ENCODE measurements at places on chromosomes 7 and 10.
A peak's percentile ranks its signal among the peaks of the same experiment; 100 is the strongest.

DNA sequence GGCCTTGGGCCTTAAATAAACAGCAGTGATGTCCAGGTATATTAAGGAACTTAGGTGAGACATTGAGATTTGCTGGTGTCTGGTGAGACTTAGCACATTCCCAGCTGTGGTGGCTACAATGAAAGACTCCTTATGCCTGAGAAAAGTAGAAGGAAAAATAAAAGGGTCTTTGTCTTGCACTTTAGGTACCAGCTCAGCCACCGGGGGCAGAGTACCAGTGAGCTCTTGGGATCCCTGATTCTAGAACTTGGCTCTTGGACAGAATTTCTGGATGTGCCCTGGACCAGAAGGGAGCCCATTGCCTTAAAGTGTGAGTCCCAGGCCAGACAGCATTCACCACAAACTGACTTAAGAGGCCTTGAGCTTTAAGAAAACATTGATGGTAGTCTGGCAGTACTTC lies 1038.7 kb downstream of the SORCS3 start:
- DNase-seq = no peak

DNA sequence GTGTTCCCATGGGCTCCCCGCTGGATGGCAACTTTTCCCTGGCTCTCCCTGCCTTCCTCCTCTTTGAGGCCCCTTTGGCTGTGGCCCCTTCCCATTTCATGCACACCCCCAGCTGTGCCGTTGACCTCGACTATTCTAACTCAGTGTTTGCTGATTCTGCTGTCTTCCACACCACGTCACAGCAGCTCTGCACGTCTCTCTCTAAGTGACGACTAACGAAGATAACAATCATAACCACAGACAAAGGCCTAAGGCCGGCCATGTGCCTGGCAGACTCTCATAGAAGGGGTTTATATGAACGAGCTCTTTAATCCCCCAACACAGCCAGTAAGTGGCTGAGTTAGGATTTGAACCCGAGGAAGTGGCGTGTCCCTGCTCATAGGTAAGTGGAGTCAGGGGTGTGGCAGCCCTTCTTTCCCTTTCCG lies 151.5 kb upstream of the SHH start:
- DNase-seq = no peak

GRCh38 chr7:95026421-95027072 lies 119.2 kb downstream of the PPP1R9A start:
- DNase-seq = no peak

- no peak for DNase-seq
Measured at GRCh38 chr10:97331153-97331703, 3.3 kb downstream of the FRAT2 start.

GRCh38 chr10:79150444-79150754 lies 81.6 kb downstream of the ZMIZ1 start:
- no peak for DNase-seq

- DNase-seq = no peak
Measured at GRCh38 chr10:27482984-27483956, 20.8 kb upstream of the RAB18 start.

GRCh38 chr10:1094112-1095057 lies 38.2 kb downstream of the WDR37 start:
- no peak for DNase-seq

DNA sequence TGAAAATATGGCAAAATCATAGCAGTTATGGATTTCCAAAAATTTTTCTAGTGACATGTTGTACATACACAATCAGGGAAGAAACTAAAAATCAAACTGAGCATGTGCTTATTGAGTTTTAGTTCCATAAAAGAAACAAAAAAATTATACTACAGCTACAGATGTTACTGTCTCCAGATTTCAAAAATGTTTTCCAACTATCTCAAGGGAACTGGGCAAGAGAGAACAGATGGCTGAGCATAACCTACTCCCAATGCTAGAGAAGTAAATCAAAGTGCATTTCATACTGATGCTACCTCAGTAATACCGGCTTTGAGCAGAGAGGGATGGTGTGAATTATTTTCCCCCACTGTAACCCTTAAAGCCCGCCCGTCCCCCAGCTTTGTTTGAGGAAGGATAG lies 40.7 kb upstream of the KMT2C start:
- no peak for DNase-seq

DNA sequence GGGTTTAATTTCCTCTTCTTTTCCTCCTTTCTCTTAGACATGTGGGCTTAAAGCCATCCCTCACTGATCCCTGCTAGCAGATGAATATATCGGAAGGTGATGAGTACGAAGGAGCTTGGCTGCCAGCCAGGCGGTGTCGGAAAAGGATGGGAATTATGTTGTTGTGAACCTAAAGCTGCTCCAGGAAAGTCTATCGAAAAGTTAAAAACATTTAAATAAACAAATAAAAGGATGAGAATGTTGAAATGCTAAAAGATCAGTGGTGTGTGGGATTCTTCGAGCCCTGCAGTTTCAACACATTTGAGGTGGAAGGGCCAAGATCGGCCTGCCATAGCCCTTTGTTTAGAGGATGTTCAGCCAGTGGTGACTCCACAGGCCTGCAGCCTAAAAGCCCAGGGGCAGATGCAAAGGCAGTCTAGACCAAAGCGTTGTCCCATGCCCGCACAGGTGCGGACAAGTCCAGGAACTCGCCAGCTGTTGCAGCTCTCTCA lies 107.9 kb downstream of the JCAD start:
- no peak for DNase-seq

GRCh38 chr7:67765481-67766175 lies 769.0 kb downstream of the TYW1 start:
- no peak for DNase-seq

DNA sequence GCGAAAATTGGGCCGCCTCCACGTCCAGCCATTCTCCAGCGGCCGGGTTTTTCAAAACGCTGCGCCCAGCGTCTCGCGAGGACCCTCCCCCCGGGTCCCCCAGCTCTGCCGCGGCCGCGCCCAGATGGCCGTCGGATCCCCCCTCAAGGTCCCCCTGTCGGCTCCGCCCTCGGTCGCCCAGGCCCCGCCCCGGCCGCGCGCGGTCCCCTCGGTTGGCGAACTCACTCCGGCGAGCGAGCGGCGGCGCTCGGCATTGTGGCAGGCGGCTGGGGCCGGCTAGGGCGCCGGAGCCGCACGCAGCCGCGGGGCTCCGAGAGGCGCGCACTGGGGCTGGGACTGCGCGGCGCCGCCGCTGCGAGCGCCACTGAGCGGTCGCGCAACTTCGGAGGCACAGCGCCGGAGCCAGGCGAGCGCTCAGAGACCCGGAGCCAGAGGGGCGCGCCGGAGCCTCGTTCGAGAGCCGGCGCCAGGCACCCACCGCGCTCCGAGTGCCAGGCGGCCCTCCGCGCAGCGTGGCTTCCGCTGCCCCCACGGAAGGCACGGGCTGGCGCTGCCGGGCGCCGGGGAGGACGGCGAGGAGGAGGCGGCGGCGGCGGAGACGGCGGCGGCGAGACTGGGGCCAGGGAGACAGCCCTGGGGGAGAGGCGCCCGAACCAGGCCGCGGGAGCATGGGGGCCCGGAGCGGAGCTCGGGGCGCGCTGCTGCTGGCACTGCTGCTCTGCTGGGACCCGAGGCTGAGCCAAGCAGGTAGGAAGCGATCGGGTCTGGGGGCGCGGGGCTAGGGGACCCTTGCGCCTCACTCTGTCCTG lies at the start of gene UNC5B:
TSS of gene UNC5B (plus strand) at position 253 of the 809 bp plus-strand sequence. CDS start at position 669, 416 bp downstream.
- peak; percentile 11 for DNase-seq

DNA sequence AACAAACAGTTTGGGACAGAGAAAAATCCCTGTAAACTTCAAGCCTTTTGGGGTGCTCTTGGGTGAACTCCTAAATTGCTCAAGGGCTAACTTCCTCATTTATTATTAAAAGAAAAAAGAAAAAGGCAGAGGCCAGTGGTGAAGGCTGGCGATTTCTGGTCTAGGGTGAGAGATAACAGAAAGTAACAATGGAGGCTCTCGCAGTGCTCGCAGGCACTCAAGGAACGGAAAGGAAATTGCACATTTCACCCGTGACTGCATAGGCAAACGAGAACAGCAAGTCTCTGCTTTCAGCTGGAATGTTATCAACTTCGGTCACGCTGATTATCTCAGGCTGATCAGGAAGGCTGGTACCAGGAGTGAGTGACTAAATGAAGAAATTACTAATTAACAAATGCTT lies 70.7 kb downstream of the PRKAG2 start:
- no peak for DNase-seq

DNA sequence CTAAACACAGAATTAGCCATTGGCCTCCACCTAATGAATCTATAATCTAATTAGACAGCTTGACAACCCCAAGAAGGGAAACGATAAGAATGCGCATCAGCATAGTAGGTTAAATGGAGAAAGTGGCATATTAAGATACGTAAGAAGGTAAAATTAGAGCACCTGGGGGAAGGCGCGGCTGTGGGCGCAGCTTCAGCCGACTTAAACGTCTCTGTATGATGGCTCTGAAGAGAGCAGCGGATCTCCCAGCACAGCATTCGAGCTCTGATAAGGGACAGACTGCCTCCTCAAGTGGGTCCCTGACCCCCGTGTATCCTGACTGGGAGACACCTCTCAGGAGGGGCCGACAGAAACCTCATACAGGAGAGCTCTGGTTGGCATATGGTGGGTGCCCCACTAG lies 518.8 kb downstream of the PHTF2 start:
- no peak for DNase-seq

GRCh38 chr7:80145780-80146422 lies 11.3 kb downstream of the GNAI1 start:
- DNase-seq = no peak

GRCh38 chr7:84524714-84525694 lies 330.4 kb upstream of the SEMA3A start:
- DNase-seq = no peak

DNA sequence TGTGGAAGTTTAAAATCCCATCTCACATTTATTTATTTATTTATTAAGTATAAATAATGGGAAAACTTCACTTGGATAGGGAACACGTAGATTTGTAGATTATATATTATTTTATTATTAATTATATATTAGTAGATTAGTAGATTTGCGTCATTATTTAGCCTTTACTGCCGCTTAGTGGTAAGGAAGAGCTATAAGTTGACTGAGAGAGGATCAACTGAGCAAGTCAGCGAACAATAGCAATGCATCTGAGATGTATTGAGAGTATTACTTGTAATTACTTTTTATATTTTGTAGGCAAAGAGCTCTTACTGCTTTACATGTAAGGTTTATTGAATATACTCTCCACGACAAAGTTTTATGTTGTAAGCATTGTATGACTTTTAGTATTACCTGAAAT lies 244.5 kb upstream of the ANKRD30A start:
- DNase-seq = no peak

DNA sequence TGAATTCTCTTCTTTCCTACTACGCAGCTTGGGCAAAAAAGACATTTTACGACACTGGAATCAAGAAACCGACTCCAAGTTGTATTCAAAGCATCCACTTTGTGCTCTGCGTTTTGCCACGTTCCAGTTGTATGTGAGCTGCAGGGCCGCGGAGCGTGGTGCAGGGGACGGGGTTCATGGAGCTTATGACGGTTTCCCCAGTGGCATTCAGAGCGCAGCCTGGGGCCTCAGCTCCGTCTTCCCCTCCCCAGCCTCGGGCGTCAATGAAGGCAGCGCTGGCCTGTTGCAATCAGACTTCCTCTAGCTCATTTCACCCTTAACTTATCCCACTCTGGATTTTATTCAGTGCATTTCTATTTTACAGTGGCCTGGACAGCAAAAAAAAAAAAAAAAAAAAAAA lies 403.4 kb upstream of the KLF6 start:
- DNase-seq = no peak

GRCh38 chr10:16716051-16716450 lies 101.2 kb downstream of the RSU1 start:
- DNase-seq = no peak

DNA sequence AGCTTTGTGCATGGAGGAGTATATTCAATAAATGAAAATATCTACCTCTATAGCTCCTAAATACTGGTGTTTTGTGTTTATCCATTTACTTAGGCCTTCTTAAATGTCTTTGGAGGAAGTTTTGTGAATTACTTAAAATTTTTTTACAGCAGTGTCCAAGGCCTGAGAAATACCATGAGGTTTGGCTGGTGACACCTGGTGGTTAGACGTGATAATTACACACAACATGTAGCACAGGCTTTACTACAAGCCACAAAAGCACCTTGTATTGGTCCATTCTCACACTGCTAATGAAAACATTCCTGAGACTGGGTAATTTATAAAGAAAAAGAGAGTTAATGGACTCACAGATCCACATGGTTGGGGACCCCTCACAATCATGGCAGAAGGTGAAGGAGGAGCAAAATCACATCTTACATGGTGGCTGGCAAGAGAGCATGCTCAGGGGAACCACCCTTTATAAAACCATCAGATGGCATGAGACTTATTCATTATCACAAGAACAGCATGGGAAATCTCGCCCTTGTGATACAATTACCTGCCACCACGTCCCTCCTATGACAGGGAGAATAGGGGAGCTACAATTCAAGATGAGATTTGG lies 20.6 kb downstream of the HYAL4 start:
- no peak for DNase-seq

DNA sequence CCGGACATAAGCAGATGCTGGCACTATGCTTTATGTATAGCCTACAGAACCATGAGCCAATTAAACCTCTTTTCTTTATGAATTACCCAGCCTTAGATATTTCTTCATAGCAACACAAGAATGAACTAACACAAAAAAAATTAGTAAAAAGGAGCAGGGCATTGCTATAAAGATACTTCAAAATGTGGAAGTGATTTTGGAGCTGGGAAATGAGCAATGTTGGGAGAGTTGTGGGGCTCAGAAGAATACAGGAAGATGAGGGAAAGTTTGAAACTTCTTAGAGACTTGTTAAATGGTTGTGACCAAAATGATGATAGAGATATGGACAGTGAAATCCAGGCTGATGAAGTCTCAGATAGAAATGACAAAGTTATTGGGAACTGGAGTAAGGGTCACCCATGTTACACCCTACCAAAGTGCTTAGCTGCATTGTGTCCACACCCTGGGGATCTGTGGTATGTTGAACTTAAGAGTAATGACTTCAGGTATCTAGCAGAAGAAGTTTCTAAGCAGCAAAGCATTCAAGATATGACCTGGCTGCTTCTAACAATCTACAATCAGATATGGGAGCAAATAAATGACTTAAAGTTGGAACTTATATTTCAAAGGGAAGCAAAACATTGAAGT lies 24.2 kb downstream of the PNLIPRP3 start:
- DNase-seq = no peak

DNA sequence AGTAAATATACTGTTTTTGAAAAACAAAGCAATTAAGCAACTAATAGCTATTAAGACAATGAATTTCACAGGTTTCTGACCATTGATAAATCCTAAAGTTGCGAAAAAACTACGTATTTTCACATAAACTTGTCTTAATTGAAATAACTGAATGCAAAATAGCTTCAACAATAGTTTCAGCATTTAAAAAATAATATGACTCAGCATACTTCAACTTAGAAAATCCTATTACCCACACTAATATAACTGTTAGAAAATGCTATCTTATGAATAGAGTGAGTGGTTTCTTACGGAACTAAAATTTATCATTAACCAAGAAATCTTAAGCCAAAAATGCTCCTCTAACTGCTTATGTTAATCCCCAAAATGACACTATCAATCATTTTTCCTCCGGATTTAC lies 183.9 kb downstream of the AVL9 start:
- no peak for DNase-seq

DNA sequence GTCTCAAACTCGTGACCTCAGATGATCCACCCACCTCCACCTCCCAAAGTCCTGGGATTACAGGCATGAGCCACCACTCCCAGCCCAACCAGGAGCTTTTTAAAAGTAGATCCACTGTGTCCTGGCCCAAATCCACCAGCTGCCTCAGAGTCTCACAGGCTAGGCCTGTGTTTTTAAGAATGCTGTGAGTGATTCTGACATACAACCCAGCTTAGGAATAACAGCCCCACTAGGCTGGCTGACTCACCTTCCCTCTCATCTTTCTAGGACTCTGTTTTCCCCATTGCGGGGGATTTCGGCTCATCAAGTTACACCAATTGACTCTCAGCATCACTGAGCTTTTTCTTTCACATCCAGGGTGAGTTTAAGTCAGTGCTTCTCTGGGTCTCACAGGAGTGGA lies 207.6 kb downstream of the SKIDA1 start:
- no peak for DNase-seq

Data from stimulated activated CD8-positive, alpha-beta memory T cell treated with anti-CD3 and anti-CD28 coated beads, Interleukin-7, amount 100 ng/mL, for 1 hour (primary cell).